ENCODE measurements at places on chromosomes 4 and X. TPM values are rescaled to one million over a fixed set of nuclear protein-coding genes. Genes with fewer than 3 reads are reported as not detected.

SPATA18 gene
- total RNA-seq: 1.4 TPM

DNA sequence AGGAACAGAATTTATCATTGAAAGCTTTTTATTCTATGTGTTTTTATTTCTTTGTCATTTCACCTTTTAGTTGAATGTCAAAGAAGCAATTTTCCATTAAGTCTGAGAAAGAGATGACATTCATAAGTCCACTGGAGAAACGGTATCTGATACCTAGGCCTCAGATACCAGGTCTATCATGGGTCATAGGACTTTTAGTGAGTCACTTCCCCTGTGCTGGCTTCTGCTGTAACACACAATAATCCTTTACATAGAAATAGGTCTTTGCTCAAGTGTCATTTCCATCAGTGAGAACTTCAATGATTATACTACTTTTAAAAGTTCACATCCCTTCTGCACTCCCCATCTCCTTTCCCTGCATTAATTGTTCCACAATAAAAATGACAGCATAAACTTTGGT lies 125.5 kb upstream of the ARMCX2 start:
- H3K36me3 ChIP-seq: no peaks in the 10 kb centered on the region
- H3K27ac ChIP-seq: no peak overlapping the region
- DNase-seq: no peak
- no peaks in the 10 kb centered on the region for H3K27me3 ChIP-seq
- no peak overlapping the region for H3K4me3 ChIP-seq

DNA sequence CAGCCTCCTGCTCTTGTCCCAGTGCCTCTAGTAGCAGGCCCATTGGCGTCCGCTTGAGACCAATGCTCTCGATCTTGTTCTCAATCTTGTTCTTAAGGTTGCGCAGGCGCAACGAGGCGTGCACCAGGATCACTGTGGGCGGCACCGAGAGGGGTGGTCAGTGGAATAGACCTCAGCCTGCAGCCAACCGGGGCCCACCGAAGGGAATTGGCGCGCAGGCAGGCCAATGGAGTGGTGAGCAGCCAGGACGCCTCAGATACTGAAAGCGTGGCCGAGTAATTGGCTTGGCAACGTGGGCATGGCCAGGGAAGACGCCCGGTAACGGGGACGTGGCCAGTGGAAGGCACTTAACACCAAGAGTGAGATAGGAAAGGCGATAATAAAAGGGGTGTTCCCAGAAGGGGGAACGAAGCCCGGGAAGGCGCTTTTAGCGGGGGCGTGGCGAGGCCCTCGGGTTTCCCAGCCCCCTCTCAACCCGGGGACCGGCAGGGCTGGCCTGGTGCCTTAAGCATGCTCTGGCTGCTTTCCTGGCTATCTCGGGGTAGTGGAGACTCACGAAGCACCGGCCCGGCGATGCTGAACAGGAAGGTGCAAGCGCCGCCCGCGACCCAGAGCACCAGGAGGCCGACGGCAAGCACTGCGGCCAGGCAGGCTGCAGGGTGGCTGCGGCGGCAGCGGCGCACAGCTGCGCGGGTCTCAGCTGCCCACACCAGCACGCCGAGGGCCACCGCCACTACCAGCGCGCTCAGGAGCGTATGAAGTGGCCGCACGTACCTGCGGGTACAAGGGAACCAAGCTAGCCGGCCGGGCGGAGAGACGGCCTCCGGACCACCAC lies 1.7 kb downstream of the PRAF2 start:
- no peaks in the 10 kb centered on the region for H3K36me3 ChIP-seq
- no peak overlapping the region for H3K27ac ChIP-seq
- no peaks in the 10 kb centered on the region for H3K27me3 ChIP-seq
- no peaks in the 10 kb centered on the region for H3K4me1 ChIP-seq
- no peak overlapping the region for H3K4me3 ChIP-seq

DNA sequence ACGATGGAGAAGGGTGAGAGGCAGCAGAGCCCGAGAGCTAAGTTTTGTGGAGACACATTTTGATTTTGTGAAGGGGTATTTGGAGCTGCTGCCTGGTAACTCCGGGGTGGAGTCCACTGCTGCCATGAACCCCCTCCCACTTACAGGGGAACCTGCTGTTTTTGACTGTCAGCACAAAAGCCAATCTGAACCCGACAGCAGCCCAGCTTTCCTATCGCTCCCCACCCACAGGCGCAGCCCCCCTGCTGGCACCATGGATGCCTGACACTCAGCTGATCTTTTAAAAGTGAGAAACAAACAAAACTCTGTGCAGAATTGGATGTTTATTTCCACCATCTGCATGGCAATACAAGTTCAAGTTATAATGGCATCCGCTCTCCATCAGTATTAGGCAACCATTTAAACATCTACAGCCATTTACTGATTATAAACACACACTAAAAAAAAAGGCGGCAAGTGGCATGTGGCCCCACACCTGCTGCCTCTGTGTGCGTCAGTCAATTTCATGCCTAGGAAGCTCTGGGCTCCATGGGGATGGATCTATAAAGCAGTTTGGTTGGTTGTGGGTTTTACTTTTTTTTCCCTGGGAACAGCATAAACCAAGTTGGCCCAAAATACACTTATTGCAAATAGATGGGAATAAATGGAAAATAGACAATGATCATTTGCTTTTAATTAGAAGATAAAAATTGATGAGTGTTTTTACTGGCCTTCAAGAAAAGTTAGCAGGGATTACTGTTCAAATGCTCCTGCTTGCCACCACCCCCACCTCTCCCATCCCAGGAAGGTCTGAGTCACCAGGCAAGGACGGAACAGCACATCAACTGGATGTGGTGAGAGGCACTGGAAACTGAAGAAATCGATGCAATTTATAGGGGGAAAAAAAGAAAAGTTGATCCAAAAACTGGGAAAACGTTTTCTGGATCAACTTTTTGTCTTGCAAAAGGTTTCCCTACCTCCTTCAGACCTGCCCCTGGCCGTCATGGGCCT lies 46.0 kb downstream of the SEPSECS start:
- no peak overlapping the region for H3K4me3 ChIP-seq
- no peaks in the 10 kb centered on the region for H3K36me3 ChIP-seq

TMEM156 gene
- not detected for total RNA-seq

DNA sequence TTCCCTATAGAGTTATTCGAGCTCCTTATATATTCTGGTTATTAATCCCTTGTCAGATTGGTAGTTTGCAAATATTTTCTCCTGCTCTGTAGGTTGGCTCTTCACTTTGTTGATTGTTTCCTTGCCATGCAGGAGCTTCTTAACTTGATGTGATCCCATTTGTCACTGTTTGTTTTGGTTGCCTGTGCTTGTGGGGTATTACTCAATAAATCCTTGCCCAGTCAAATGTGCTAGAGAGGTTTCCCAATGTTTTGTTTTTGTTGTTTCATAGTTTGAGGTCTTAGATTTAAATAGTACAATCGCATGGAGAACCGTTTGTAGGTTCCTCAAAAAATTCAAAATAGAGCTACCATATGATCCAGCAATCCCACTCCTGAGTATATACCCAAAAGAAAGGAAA lies 2.3 kb upstream of the SYTL5 start:
- H3K4me1 ChIP-seq: no peaks in the 10 kb centered on the region
- H3K4me3 ChIP-seq: no peak overlapping the region

ACTRT1 gene
- total RNA-seq: not detected

PCDH7 gene
- total RNA-seq: 99.7 TPM

GAGE12H gene
- total RNA-seq: not detected

DNA sequence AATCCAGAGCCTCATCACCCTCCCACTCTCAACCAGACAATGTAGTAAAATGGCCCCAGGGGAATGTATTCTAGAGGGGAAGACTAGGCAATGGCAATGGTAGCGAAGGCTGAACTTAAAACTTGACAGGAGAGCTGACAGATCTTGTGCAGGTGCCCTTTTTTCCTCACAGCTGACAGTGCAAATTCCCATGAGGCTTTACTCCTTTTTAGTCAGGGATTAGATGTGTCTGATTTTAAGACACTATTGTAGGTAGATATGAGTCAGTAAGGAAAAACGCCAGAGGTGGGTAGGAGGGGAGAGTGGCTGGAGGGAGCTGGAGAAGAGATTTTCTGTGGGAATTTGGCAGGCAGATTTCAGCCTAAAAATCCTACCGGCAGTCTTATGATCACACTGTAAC lies 10.7 kb downstream of the CAPN6 start:
- H3K4me1 ChIP-seq: no peaks in the 10 kb centered on the region
- no peak for DNase-seq
- no peaks in the 10 kb centered on the region for H3K27me3 ChIP-seq
- no peaks in the 10 kb centered on the region for H3K36me3 ChIP-seq
- no peak overlapping the region for H3K27ac ChIP-seq

DNA sequence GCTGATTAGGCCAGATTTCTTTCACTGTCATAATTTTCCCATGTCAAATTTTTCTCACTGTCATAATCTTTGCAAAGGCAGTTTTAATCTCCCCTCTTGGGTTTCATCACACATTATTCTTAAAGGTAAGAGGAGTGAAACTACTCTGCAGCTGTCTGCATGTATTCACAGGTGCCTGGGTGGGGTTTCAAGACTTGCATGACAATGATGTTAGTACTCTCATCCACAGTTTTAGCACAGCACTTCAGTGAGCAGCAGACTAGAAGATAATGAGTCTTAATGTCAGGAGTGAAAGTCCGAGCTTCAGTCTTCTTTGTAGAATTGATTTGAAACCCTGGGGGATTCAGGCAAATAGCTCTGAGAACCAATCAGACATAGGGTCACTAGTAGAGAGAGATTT lies 182.5 kb upstream of the GALNT7 start:
- H3K4me1 ChIP-seq: no peaks in the 10 kb centered on the region
- H3K27me3 ChIP-seq: no peaks in the 10 kb centered on the region
- no peak overlapping the region for H3K27ac ChIP-seq
- H3K36me3 ChIP-seq: no peaks in the 10 kb centered on the region

All from endodermal cell (in vitro differentiated cells).